Epithelial cell of proximal tubule (primary cell): ENCODE measurements at places on chromosomes 7 and 10. TPM values are rescaled to one million over a fixed set of nuclear protein-coding genes. Genes with fewer than 3 reads are reported as not detected.
A peak's percentile ranks its signal among the peaks of the same experiment; 100 is the strongest.

TES gene
- 153 and 174 TPM in 2 replicates for total RNA-seq

- DNase-seq, result no peak
Observed at GRCh38 chr10:49140304-49141177, 6.7 kb upstream of the FAM170B start.

DNA sequence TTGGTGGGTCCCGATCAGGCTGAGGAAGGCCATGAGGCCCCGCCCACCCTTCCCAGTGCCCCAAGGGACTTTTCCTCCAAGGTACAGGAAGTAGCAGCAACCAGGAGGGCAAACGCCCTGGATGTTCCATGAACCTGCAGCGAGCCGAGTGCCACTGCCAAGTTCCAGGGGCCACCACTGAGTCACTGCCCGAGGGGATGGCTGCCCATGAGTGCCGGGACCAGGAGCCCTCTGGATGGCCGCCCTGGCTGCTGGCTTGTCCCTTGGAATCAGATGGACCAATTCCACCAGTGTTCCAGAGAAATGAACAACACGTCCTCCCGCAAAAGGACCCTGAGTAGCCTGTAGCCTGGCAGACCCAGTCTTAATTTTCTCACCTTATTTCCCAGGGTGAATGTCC lies 74.2 kb downstream of the ZRANB1 start:
- DNase-seq, result no peak

PDZD7 gene
- 6.1 and 6.6 TPM in 2 replicates for total RNA-seq

DNA sequence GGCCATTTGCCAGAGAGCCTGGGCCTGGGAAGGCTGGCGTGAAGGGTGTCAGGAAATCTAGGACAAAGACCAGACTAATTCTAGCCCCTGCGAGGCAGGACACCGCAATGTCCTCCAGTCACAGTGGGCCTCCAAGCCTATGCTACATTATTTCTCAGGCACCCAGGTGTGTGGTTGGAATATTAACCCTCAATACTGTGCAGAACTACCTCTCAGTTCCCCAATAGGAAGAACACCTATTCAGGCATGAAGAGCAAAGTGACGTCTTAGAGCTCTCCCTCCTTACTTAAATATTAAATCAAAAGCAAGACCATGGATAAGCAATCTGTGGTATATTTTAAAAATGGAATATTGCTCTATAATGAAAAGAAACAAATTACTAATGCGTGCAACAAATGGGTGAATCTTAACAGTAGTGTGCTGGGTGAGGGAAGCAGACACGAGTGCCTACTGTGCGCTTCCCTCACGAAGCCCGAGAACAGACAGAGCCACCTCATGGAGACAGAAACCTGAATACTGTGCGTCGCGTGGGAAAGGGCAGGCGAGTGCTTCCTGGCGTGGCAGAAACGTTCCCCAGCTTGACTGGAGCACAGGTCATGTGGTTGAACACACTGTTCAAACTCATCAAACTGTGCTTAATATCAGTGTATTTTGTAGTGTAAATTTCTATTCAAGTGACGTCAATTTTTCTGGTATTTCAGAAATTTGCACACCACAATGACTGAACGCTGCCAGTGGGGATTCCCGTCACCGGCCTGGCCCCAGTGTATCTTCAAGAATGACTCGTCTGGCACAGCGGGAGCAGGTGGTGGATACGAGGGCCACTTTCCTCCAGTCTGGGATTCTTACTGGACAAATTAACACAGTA lies 15.5 kb upstream of the PTPRN2 start:
- no peak for DNase-seq

BCCIP gene
- total RNA-seq, result 57.2 and 75.5 TPM in 2 replicates

- DNase-seq, result no peak
Observed at GRCh38 chr7:786472-787255, 45.6 kb upstream of the SUN1 start.

- DNase-seq, result no peak
Observed at GRCh38 chr7:159269745-159270144, 125.1 kb upstream of the VIPR2 start.

DNA sequence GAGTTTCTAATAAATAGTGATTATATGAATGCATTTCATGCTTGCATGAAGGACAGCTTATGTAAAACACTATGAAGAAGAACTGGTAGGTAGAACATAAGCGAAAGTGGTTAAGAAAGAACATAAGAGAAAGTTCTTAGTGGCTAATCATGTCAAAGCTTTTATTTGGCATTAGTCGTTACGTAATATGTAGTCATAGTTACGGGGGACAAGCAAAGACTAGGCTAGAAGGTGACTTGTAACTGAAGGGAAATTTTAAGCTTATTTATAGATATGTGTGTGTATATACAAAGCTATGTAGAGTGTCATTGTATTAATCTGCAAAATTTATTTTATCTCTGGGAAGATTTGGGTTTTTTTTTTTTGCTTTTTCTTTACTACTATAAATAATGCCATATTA lies 36.9 kb downstream of the CAPZA2 start:
- no peak for DNase-seq

DNA sequence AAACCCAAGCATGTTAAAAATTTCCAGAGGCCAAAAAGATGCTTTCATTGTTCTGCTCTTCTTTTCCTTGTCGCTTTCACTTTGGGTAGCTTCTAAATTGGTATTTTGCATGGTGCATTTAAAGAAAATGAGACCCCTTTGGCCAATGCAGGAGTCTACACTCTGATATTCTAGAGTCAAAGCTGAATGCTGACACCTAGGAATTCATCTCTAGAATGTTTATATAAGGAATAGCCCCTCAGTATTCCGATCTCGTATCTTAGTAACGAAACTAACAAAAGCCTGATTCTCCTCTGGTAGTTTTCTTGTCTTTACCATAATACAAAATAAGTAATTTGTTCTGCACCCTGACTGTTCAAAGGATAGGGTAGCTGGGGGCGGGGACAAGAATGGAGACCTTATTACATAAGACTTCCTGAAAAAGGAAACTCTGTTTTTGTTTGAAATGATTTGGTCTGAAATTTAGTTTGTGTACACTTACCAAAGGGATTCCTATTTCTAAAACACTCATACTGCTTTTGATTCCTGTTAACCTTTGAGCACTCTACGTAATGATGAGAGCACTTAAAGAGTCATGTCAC lies 17.1 kb downstream of the IKZF1 start:
- DNase-seq, result no peak

DNA sequence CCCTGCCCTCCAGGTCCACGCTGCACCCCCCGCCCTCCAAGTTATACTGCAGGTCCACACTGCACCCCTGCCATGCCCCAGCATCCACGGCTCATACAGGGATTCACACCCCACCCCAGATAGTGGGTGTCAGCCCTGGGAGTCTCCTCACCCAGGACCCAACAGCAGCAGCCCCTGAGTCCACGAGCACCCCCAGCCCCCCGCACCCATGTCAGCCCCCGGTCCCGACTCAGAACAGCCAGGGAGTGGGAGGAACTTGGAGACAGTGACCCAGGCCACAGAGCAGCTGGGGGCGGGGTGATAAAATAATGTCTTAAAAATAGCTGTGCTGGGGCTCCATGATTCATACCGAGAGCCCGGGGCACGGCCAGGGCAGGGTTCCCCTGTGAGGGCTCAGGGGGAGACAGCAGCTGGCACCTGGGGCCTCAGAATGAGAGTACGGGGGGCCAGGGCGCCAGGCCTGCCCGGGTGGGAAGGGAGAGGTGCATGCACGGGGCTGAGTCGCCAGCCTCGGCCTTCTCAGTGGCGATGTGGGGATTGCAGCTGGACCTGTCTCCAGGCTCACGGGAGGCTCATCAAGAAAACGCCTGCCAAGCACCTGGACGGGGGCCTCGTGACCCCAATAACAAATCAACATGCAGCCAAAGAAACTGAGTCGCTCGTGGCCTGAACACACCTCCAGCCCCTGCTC lies 29.8 kb downstream of the ADAP1 start:
- no peak for DNase-seq

GRCh38 chr7:36605261-36606051 lies 118.8 kb downstream of the AOAH start:
- peak; percentile 42 for DNase-seq

DNA sequence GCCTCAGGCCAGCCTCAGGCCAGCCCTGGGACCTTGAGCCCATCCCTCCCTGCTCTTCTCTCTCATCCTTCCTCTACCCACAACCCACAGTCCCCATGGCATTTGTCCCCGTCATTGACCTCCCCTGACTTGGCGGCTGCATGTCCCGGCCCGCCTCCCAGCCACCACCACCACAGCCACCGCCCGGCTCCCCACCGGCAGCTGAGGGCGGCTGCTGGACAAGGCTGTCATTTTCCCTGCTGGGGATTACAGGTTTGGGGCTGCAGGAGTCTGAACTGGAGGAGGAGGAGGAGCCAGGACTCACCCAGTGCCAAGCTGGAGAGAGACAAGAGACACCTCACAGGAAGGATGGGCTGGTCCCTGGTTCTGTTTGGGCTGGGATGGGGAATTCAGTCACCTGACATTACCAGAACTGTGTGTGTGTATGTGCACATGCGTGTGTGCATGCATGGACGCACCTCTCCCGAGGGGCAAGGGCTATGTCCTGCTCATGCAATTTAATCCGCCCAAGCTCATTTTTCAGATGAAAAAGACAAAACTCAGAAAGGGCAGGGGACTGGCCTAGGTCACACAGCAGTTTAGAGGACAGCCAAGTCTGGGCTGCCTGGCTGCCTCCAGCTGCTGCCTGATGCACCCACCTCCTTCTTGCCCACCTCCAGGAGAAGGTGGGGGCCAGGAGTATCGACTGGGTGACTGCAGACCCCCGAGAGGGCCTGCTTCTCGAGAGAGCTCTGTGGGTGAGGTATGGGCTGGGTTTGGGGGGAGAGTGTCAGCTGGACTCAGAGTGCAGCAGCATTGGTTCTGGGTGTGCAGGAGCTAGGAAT lies 113.1 kb downstream of the ZMIZ1 start:
- no peak for DNase-seq

DNA sequence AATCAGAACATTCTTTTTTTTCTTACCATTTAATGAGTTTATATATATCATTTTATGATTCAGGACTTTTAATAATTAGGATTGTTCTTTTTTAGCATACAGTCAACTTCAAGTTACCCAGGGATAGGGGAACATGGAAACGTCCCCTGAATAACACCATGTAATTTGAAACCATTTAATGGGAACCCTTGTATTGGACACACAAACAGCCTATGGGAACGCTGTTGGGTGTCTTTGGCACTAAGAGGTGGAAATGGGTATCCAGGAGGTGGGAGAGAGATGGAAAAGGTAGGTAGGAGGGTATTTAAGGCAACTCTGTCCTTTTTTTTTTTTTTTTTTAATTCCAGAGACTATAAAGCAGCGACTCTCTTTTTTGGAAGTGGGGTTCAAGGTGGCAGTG lies 2.6 kb downstream of the LUC7L2 start:
- no peak for DNase-seq

- no peak for DNase-seq
Observed at GRCh38 chr10:80461208-80462183, 7.4 kb downstream of the TSPAN14 start.

OR9A2 gene
- 0.17 TPM in 1 of 2 replicates, not detected in the other for total RNA-seq

TM9SF3 gene
- 67.4 and 77.1 TPM in 2 replicates for total RNA-seq

PLXNA4 gene
- not detected in 2 replicates for total RNA-seq

GPR37 gene
- total RNA-seq, result 1.4 and 2.3 TPM in 2 replicates

DNA sequence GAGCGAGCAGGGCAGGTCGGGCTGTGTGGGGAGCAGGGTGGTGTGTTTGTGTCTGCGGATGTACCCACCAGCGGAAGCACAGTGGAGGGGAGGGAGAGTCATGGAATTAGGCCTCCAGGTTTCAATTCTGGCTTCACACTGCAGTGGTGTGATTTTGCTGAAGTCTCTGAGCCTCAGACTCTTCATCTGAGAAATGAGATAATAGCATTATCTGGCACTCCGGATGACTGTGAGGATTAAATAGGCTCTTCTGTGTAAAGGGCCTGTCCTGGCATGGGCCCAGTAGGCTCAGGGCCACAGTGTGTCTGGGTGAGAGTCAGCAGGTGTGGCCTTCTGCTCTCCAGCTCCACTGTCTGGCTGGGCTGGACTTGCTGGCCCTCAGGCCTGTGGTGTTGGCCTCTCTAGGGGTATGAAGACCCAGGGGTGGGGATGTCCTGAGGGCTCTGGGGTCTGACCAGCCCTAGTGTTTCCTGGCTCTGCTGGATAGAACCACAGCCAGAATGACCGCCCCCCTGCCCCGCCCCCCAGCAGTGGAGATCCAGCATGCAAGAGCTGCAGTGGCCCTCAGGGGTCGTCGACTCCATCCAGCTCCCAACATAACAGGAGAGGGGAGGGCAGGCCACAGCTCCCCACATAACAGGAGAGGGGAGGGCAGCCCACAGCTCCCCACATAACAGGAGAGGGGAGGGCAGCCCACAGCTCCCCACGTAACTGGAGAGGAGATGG lies 178.6 kb downstream of the RPS24 start:
- no peak for DNase-seq
